Stimulated activated CD8-positive, alpha-beta memory T cell treated with anti-CD3 and anti-CD28 coated beads, Interleukin-7, amount 100 ng/mL, for 1 hour (primary cell): ENCODE measurements at places on chromosomes 12 and 14.

- DNase-seq: no peak
These were observed at the start of gene SLC7A8 for GRCh38 chr14:23183479-23183878. TSS of gene SLC7A8 (minus strand) at chr14:23183660. CDS start at chr14:23182914, 746 bp downstream.

DNA sequence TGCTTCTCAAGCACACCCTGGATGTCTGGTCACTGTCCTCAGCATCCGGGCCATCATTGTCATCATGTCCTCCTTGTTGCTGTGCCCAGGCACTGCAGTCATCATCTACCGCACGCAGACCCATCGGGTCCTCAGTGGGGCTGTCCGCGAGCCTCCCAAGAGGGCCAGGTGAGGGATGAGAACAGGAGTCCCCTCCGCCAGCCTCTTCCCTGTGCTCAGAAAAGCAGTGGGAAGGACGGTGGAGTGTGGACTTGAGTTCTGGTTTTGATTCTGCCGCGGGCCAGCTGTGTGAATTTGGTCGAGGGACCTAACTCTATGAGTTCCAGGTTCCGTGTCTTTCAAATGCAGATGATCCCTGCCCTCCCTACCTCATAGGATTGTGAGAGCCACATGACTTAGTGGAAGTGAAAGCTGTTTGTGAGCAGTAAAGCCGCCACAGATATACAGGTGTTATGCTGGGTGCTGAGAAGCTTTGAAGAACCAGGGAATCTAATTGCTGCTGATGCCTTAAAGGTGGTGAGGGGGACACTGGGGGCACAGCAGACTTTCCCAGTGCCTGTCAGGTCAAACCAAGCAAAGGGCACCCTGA lies 122.9 kb upstream of the RAP1B start:
- DNase-seq: no peak

GRCh38 chr12:49131894-49132461 lies 783 bp upstream of the TUBA1B start:
- no peak for DNase-seq

DNA sequence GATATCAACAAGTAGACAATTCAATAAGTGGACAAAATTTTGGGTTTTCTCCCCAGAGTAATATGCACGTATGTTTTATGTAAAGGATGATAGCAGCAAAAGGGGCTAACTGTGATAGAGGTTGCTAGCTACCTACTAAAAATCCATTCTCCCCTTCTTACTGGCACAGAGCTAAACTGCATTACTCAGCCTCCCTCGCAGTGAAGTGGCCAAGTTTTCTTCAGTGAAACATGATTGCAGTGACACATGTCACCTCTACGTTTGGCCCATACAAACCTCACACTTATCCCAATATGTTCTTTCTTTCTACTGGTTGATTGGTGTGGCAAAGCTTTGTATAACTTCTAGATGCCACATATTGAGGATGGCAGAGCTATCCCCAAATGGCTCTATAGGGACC lies 34.3 kb downstream of the GPR65 start:
- no peak for DNase-seq

DNA sequence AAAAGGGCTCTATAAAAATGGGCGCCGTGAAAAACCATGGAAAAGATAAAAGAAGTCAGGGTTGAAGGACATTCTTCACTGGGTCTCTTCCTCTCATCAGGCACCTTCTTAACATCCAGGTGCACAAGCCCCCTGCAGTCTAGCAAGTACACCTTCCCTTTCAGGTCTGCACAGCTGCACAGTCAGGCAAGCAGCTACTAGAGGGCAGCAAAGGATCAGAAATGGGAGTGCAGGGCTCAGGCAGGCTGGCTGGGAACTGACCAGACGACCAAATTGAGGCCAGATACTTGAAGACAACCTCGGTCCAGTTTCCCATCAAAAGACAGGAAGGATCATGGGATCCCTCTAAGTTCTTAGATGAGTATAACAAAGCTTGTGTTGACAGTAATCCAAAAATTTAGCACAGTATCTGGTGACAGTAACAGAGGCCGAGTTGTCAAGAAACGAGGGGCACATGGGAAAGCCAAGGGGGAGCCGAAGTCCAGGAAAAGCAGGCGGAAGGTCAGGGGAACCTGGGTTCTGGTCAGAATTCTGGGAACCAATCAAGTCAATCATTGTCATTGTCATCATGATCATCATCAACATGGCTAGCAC lies 10.1 kb upstream of the GRIP1 start:
- DNase-seq: no peak

DNA sequence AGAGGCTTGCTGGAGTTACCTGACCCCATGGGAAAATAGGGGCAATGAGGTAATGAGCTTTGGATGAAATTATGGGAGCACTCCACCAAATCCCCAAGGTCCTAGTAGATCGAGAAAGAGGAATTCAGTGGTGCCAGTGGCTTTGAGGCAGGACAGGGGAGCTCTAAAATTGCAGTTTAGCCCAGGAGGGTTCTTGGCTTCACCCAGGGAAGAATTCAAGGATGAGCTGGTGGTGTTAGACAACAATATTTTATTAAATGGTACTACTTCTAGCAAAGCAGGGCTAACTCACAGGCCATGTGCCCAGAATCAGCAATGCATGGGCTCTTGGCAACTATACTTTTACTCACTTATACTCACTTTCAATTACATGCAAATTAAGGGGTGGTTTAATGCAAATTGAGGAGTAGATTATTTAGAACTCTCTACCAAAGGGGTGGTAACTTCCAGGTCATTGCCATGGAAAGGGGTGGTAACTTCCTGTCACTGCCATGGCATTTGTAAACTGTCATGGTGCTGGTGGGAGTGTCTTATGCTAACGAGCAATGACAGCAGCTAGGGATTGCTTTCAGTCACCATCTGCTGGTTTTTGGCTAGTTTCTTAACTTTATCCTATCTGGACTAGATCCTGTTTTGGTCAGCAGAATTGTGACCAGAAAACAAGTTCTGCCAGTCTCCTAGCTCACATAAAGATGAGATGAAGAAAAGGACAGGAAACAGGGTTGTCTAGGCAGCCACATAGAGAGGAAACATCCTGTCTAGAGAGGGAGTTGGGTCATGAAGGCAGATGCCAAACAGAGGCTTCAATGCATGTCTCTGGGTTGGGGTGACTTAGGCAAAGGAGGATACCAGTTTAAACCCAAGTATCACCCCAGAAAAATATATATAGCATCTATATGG lies 64.7 kb downstream of the ZNF641 start:
- DNase-seq: no peak

GRCh38 chr14:76525106-76525821 lies 149.3 kb downstream of the ESRRB start:
- DNase-seq: no peak

- no peak for DNase-seq
These were observed 286.7 kb upstream of the GRIP1 start for GRCh38 chr12:66965621-66966020.

DNA sequence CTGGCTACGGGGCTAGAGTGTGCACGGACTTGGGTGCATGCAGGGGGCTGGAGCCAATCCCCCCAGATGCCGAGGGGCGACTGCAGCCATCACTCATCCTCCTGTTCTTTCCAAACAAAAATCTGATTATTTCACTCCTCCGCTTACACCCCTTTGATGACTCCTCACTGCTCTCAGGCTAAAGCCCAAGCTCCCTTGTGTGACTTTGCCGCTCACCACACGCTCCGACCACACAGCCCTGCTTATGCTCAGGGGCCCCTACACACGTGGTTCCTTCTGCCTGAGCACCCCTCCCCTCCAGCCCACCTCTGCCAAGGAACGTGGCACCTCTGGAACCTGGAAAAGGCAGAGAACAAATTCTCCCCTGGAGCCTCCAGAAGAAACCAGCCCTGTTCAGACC lies 13.7 kb downstream of the CHFR start:
- no peak for DNase-seq

- no peak for DNase-seq
These were observed 43.2 kb downstream of the FZD10 start for GRCh38 chr12:130205495-130205894.

DNA sequence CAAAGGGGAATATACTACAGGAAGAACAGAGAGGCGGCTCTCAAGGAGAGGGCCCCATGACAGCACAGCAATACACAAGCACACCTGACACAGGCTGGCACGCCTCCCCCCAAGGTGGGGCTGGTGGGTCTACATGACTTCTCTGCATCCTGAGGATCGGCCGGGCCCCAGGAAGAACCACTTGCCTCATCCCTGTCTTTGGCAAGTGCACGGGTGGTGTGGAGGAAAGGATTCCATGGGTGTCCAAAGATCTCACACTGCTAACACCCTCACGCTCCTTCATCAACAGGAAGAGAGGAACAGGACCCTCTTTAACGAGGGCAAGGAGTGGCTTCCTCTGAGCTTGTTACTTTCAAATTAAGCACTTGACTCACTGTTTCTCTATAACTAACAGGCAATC lies 7.3 kb downstream of the VAMP1 start:
- no peak for DNase-seq

- DNase-seq: no peak
These were observed 125.6 kb upstream of the RPH3A start for GRCh38 chr12:112665958-112666357.

- DNase-seq: no peak
These were observed 21.2 kb downstream of the ITGA7 start for GRCh38 chr12:55686366-55687010.

DNA sequence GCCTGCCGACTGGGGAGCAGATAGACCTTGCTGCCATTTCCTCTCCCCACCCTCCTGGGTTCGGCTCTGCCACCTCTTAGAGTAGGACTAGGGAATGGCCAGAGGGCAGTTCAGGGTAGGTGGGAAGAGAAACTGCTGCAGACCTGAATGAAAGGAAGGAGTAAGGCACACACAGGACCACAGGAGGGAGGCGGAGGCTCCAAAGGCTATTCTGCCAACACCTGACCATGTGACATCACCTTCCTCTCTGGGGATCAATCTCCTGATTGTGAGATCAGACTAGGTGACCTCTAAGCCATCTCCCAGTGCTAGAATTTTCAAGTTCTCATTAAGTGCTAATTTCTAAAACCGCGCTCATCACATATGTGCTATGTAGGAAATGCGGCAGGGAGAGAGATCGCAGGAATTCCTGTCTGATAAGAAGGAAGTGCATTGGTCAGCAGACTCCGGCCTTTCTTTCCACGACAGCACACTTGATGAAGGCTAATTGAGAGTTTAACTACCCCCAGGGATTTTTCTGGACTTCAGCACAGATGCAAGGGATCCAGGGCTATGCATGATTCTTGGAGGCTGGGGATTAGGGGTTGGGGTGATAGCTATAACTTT lies 11.5 kb upstream of the TSPAN11 start:
- DNase-seq: no peak

GRCh38 chr14:35858521-35859209 lies 32.5 kb downstream of the BRMS1L start:
- DNase-seq: no peak

GRCh38 chr14:65335411-65335947 lies 77.1 kb upstream of the FUT8 start:
- no peak for DNase-seq

GRCh38 chr12:26340649-26341048 lies 145.3 kb downstream of the SSPN start:
- no peak for DNase-seq

GRCh38 chr14:90756755-90757345 lies 59.4 kb downstream of the TTC7B start:
- no peak for DNase-seq

- DNase-seq: no peak
These were observed 24.0 kb upstream of the KRT78 start for GRCh38 chr12:52872644-52873389.

- DNase-seq: no peak
These were observed 8.7 kb downstream of the MYRFL start for GRCh38 chr12:69833696-69834095.

DNA sequence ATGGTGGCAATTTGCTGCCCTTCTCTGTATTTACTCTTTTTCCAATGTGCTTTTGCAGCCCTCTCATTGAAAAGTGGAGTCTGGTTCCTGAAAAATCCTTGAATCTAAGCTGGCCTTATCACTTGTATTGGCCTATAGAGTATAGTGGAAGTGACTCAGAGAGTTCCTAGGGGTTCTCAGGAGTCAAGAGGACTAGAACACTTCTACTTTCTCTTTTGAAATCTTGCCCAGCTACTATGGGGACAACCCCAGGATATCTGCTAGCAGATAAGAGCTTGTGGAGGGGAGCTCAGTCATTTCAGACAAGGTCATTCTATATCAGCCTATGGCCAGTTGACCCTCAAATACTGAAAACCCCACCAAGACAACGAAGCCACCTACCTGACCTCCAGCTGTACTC lies 26.7 kb upstream of the WSCD2 start:
- DNase-seq: no peak

- DNase-seq: no peak
These were observed 77.7 kb downstream of the NTS start for GRCh38 chr12:85951823-85952222.

- no peak for DNase-seq
These were observed 71.9 kb upstream of the METAP2 start for GRCh38 chr12:95402096-95402495.

GRCh38 chr14:42469637-42470426 lies 863.2 kb downstream of the LRFN5 start:
- no peak for DNase-seq

DNA sequence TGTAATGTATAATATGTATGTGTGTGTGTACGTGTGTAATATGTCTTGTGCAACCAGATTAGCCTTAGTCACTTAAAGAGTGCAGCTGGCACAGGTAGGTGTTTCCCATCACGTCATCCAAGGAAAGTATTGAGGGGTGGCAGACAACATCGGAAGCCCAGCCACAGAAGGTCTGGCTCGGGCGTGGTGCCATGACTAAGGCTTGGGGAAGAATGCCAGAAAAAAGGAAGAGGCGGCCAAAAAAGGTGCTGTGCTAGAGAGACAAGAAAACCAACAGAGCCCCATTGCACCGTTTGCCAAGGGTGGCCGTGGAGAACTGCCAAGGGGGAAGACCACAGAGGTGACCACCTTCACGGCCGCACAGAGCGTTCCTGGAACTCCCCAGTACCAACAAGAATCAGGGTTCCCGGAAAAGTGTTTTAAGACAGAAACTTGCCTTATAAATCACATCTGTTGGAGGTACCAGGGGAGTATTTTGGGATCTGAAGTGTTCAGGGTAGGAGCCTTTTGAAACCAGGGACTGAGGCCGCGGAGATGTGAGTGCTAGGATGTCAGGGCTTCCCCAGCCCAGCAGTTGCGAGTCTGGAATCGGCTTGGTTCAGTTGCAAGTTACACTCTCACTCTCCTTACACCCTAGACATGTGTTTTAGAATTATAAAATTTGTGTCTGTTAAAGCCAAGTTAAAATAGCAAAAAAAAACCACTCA lies 131.2 kb upstream of the DYRK2 start:
- DNase-seq: no peak

GRCh38 chr12:19036673-19037357 lies 92.7 kb upstream of the PLEKHA5 start:
- no peak for DNase-seq

DNA sequence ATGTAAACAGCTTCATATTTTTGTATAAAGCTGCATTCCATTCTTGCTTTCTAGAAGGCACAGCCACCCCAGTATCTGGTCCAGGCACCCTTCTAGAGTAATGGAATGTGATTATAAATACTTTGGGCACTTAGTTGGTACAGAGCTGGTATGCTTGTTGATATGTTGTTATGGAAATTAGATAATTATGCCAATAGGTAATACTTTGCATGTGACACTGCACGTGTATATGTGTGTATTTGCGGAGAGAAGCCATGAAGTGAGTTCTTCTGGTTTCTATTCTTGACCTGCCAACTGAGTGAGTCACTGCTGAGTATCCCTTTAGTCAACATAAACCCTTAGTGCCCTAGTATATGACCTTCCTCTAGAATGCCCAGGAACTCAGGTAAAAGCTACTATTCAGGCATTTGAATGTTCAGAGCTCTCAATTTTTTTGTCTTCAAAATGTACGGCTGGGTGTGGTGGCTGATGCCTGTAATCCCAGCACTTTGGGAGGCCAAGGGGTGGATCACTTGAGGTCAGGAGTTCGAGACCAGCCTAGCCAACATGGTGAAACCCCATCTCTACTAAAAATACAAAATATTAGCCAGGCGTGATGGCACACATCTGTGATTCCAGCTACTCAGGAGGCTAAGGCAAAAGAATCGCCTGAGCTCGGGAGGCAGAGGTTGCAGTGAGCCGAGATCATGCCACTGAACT lies 6.2 kb upstream of the TCP11L2 start:
- no peak for DNase-seq
